ENCODE measurements at places on chromosomes 2 and 18.

- DNase-seq: no peak
Observed at GRCh38 chr18:27717816-27718215, 459.1 kb downstream of the CDH2 start.

- DNase-seq: no peak
Observed at GRCh38 chr2:114786901-114787300, 344.5 kb downstream of the DPP10 start.

DNA sequence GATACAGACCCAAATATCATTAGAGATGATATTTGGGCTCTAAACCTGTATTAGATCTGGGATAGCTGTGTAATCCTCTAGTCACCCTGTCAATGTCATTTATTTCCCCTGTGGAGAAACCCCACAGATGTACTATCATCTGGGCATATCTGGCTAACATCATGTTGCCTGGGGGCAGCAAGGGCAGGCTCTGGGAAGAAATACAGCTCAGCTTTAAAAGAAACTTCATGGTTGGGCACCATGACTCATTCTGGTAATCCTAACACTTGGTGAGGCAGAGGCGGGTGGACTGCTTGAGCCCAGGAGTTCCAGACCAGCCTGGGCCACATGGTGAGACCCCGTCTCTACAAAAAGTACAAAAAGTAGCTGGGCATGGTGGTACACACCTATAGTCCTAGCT, 282.5 kb downstream of the SLC8A1 start:
- DNase-seq: no peak

GRCh38 chr2:176260689-176261088, 8.6 kb upstream of the MTX2 start:
- no peak for DNase-seq

- no peak for DNase-seq
Observed at GRCh38 chr18:50866765-50867164, 12.2 kb upstream of the ME2 start.

- DNase-seq: no peak
Observed at GRCh38 chr2:149653831-149654445, 66.4 kb upstream of the MMADHC start.

- DNase-seq: peak; percentile 40
Observed at GRCh38 chr2:169715379-169716237, 18.0 kb upstream of the KLHL23 start.

GRCh38 chr2:45255563-45255962, 246.3 kb upstream of the SIX2 start:
- DNase-seq: no peak

DNA sequence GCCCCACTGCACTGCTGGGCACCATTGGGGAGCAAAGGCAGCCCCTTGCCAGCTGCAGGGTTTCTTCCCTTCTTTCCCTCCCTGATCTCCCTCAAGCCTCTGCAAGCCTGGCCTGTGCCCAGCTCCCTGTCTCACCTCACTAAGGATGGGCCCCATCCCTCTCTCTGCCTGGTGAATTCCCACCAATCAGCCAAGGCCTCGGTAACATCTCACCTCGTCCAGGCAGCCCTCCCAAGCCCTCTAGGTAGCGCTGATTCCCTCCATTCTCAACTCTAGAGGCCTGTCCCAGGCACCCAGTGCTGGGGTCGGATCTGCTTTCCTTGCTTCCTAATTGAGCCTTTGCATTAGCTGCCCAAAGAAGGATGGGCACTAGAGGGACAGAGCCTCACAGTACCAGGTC, 63.0 kb downstream of the CELF4 start:
- DNase-seq: no peak

- DNase-seq: no peak
Observed at GRCh38 chr2:43225093-43225787, 1.2 kb downstream of the ZFP36L2 start.

- no peak for DNase-seq
Observed at GRCh38 chr18:46764586-46764985, 7.7 kb upstream of the ST8SIA5 start.

DNA sequence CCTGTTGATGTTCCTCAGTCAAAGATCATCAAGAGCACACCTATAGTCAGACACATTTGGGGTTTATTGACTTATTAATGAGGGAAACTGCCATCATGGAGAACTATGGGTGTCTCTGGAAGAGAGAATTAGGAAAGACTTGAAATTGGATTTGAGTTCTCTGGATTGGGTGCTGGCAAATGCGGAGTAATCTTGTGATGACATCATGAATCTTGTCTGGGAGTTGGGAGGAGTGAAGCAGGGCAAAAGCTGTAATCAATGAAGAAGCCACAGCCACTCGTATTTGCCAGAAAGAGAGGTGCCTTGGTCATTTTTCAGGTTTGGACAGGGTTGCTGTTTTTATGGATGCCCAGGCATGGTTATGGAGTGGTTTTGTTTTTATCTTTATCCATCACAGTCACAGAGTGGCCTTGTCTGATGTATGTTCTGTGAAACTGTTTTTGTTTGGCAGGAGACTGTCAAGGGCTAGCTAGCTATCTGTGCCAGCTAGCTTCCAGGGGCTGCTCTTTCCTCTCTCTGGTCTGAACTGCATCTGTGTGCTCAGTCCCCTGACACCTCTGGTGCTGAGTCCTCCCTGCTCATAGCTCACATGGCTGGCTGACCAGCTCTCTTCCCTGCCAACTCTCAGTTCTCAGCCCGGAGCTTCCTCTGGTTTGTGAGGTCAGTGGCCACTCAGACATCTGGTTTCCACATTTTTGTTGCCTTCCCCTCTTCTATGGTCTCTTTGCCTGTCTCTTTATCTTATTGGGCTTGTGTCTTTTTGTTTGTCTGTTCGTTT, 193.4 kb upstream of the RMP24 start:
- peak; percentile 33 for DNase-seq

DNA sequence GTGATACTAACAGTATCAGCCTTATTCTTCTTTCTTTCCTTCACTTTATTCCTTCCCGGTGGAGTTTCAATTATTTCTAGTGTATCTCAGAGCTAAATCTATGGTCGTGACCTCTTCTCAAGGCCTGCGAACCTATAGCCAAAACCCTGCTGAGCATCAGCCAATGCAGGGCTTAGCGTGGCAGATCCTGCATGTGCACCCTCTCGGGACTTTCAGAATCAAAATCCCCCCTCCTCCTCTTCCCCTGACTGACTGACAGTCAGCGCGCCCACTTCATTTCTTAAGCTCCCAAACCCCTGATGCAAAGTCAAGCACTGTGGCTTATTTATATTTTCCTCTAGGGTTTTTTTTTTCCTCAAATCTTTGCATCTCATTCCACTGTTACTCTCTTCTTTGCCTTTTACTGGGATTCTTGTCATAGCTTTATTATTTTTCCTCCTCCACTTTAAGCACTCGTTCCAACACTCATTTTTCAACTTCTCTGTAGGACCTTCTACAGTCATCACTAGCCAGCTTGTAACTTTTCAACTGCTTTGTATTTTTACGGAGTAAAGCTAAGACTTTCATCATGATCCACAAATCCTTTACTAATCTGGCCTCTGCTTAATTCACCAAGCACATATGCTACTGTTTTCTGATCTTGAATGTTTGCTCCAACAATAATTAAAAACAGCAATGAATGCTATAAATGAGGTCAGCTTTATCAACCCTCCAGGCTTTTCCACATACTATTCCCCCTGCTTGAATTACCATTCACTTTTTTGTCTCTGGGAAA, 896.5 kb upstream of the PIK3C3 start:
- DNase-seq: no peak

DNA sequence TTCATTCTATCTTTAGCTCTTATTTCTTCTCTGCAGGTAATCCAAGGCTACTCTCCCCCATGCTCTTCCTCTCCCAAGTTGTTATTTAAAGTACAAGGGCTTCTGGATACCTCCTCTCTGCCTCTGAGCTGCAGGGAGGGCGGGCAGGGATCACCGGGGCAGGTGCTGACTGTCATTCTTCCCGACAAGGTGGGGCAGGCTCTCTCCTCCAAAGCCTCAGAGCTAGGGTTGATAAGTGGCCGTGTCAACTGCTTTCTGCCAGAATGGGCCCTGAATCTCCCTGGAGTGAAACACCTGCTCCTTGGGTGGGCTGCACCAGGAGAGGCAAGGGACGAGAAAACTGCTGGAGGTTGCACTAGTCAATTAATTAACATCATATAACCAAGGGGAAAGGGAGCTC, 250.3 kb downstream of the SLC4A3 start:
- DNase-seq: no peak

DNA sequence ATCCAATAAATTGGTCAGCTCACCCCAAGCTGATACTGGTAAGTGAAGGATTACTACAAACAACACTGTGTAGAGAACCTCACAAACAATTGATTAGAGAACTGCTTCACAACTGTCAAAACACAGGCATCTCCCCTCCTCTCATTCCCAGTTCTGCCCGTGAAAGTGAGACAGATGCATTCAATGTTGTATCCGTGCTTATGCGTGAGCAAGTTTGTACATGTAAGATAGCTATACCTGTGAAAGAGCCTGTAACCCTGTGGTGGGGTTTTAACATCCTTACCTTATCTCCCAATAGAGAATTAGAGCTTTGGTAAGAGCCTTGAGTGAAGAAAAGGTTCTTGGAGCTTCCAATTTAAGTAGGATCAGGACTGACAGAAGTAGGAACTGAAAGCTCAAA, 9.1 kb downstream of the MARCHF4 start:
- no peak for DNase-seq

Measured in AG20443 (cell line).